ENCODE measurements at places on chromosomes 13 and 19.
A peak's percentile ranks its signal among the peaks of the same experiment; 100 is the strongest.

GRCh38 chr19:5255602-5256231 is 84.9 kb downstream of the PTPRS start:
- DNase-seq = no peak

- no peak for DNase-seq
Measured at GRCh38 chr13:58999851-59000250, 1163.9 kb downstream of the DIAPH3 start.

DNA sequence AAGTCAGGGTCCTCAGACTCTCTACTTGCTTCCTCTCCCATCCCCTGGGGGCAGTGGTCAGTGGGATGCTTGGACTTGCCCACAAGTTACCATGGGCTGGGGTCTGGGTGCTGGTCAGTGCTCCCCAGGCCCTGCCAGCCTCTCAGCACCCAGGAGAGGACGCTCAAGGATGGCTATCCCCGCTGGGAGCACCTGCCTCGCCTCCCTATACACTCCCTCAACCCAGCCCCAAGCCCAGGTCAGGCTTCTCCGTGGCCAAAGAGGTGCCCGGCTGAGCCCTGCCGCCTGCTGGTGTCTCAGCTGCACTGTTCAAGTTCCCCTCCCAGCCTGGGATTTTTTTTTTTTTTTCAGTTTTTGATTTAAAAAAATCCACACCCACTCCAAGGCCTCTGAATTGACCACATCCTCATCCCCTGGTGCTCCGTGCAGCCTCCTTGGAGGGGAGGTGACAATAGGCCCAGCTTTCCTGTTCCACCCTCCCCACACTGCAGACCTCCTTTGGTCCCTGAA is 10.8 kb downstream of the F2RL3 start:
- DNase-seq = peak; percentile 41

- DNase-seq = peak; percentile 68
Measured at GRCh38 chr13:41411522-41411921, 45.8 kb upstream of the RGCC start.

GRCh38 chr13:51036418-51036817 is 74.7 kb downstream of the C13orf42 start:
- DNase-seq = no peak

GRCh38 chr19:31350693-31351055 is 1.4 kb upstream of the TSHZ3 start:
- DNase-seq = peak; percentile 35

DNA sequence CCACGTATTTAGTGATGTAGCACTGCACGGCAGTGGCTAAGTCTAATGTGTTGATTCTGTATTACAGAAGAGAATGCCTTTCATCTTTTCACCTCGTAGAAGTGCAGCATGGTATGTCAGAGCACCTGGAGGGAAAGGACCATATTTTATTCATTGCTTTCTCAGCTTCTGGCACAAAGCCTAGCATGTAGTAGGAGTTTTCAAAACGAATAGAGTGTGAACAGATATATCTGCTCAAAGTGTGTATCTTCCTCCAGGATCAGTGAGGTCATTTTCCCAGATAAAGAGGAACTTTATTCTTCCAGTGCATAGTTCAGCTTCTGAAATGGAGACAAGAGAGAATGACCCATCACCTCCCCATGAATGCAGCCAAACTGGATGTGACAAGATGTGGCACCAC is 21.2 kb upstream of the PCDH8 start:
- DNase-seq = no peak

GRCh38 chr13:55432814-55433213 is 1707.9 kb upstream of the PRR20A start:
- DNase-seq = no peak

- no peak for DNase-seq
Measured at GRCh38 chr13:47306991-47307390, 410.1 kb upstream of the HTR2A start.

GRCh38 chr13:71801781-71802180 is 65.2 kb downstream of the DACH1 start:
- no peak for DNase-seq

DNA sequence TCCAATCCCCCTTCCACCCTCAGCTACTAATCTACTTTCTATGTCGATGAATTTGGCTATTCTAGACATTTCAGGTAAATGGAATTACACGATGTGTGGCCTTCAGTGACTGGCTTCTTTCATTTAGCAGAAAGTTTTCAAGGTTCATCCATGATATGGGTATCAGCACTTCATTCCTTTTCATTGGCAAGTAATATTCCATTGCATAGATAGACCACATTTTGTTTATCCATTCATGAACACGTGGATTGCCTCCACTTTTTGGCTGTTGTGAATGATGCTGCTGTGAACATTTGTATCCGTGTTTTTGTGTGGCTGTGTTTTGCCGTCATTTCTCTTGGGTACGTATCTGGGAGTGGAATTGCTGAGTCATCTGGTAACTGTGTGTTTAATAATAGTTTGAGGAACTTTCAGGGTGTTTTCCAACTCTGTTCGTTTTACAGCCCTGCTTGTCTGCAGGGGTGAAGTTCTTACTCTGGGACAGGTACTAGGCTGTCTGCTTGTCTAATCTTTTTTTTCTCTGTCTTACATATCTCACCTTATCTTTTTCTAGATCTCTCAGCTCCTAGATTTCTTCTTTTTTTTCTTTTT is 32.5 kb downstream of the MARK4 start:
- DNase-seq = no peak

DNA sequence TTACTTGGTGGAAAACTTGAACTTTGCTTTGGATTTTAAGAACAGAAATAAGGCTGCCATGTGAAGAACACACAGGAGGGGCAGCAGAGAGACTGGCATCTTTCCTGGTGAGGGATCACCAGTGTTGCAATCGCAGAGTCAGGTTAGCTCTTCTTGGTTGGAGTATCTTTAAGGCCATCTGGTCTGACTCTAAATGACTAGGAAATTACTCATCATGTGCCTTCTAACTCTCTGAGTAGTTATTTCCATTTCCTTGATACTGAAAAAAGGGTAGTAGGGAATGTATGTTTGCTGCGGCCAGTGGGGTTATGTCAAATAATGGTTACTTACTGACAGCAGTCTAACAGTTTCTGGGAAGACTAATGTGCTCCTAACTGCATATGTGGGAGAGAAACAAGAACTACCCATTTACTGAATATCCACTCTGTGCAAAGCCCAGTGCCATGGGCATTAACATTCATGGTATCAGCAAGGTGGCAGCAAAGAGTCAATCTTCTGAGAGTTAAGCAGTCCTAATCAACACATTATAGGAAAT is 122.1 kb downstream of the COG6 start:
- peak; percentile 98 for DNase-seq

DNA sequence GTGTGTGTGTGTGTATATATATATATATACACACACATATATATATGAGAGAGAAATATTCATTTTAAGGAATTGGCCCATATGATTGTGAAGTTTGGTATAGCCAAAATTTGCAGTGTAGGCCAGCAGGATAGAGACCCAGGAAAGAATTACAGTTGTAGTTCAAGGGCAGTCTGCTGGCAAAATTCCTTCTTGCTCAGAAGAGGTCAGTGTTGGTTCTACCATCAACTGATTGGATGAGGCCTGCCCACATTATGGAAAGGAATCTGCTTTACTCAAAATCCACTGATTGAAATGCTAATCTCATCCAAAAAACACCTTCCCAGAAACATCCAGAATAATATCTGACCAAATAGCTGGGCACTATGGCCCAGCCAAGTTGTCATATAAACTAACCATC is 24.0 kb downstream of the RNF6 start:
- DNase-seq = no peak

DNA sequence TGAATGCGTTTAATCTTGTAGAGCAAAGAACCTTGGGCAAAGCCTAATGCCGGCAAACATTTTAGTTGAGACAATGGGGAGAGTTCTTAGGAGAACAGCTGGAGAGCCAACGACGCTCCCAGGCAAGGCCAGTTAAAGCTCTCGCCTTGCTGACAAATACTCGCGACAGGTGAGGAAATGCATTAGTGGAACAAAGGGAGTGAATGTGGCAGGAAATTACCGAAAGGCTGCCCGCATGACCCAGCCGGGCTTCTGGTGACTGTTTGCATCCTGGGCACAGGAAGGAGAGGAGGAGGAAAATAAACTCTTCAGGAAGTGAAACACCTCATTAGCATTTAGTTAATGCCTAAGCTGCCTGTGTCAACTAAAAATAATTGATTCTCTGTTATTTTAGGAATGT is 74.6 kb downstream of the SHISA2 start:
- no peak for DNase-seq

- peak; percentile 1 for DNase-seq
Measured at GRCh38 chr13:85582890-85583289, 216.3 kb downstream of the SLITRK6 start.

DNA sequence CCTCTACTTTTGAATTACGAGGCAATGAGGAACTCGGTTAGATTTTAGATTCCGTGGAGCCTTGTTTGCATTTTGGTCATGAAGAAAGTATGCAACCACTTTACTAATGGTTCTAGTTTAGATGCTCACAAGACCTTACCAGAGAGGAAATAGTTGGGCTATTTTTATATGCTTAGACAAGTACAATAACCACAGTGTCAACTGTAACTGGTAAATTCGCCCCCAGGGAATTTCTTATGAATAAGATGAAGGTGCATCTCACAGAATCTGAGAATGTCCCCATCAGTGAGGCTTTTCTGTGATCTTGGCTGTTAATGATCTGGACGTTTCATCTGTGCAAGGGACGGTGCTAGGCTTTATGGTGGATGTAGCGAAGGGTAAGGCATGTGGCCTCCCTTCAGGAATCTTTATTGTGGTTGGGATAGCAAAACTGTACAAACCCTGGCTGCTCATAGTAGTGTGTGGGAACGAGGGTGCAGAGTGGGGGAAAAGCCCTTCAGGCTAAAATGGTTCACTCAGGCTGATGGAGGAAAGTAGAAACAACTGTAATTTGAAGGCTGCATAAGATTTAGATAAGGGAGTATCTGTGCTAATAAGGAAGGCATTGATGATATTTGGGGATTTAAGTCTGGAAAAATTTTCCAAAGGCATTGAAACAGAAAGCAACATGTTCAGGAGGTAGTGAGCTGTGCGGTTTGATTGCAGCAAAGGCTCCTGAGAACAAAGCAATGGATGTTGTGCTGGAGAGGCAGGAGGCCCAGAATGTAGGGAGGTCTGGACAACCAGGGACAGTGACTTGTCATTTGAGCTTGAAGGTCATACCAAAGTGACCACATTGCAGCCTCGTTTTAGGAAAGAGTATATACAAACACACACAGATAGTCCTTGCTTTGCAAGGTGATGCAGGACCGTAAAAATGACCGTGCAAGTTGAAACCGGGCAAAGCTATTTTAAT is 28.4 kb downstream of the UBAC2 start:
- DNase-seq = peak; percentile 19

DNA sequence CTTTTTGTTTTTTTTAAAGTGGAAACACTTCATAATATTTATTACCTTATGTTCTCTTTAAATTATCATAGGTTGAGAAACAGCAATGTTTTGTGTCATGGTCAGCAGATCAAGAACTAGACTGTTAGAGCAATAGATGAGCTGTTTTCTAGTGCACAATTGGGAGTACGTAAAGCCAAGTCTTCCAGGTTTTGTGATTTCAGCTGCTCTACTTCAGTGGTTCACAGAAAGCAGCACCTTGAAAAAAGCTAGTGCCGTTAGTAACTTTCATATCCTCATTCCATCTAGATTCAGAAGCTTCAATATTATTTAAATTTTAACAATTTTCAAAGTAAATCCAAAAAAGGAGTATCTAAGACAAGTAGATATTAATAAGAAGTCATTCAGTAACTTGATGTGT is 1.9 kb downstream of the GPR18 start:
- DNase-seq = no peak

- peak; percentile 68 for DNase-seq
Measured at GRCh38 chr13:114132419-114133121, at the start of gene RASA3. RASA3 (minus strand) TSS chr13:114132623; CDS start chr13:114132489, 134 bp downstream.

- DNase-seq = no peak
Measured at GRCh38 chr13:71278512-71278911, 588.5 kb downstream of the DACH1 start.

- DNase-seq = no peak
Measured at GRCh38 chr13:112596235-112596634, 8.3 kb upstream of the TUBGCP3 start.

DNA sequence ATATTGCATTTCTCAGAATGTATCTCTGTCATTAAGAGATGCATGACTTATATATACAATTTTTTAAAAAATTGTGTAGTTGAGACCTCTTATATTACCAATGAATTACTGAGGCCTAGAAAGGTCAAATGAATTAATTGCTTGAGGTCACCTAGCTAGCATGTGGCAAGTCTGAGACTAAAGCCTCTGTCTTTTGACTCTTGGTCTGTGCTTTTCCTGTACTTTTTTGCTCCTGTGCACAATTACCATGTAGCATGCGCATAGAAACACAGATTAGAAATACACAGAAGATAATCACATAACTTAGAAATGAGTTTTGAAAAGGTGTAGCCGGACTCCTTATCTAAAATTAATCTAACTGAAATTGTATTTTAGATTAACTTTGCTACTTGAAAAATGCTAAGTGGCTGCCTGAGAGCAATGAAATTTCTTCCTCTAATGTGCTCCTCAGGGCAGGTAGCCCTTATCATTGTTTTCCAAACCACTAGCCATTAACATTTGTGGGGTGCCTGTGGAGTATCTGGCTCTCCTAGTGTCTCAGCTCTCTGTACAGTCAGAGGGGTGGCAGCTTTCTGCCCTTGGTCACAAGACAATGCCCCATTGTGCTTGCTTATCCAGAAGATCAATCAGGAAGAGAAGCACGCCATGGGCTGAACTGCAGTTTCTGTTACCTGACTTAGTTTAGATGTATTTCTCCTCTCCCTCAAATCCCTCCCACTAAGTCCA is 119.6 kb downstream of the RFC3 start:
- no peak for DNase-seq

DNA sequence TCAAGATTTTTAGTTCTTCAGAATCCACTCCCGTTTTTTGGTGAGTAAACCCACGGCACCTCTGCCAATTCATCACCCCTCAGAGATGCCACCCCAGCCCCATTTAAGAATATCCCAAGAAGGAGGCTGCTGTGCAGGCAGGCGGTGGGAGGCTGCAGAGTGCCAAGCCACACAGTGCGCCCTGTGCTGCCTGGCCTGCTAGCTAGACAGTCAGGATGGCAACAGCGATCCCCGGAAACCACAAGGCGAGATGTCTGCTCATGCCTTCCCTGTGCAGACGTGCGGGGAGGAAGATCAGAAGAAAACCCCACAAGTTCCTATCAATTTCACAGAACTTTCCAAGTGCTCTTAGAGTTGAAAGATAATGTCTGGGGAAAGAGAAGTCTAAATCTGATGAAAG is 64.8 kb upstream of the GPR183 start:
- DNase-seq = no peak

GRCh38 chr13:40668335-40668734 is 1.9 kb upstream of the FOXO1 start:
- no peak for DNase-seq

DNA sequence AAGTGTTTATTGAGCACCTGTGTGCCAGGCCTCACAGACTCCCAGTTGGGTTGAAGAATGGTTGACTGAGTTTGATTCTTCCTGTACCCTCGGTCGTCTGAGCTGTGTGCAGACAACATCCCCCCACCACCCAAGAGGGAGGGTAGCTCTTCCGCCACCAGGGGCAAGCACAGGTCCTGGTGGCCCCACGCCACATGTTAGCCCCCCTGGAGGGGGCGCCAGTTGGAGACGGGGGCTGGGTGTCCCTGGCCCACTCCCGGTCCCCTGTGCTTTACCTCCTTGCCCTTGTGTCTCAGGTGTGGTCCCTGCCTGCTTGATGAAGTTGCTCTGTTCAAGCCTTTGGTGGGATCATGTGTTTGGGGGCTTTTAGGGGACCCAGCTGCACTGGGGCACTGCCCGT is 27.2 kb downstream of the COLGALT1 start:
- DNase-seq = no peak

- no peak for DNase-seq
Measured at GRCh38 chr19:33724021-33724720, 72.5 kb upstream of the KCTD15 start.

All from fibroblast of mammary gland (primary cell).